Liver (tissue), 10 donors: ENCODE measurements at places on chromosomes 5 and 9. TPM values are rescaled to one million over a fixed set of nuclear protein-coding genes. Genes with fewer than 3 reads are reported as not detected.

SPATA31D1 gene
- not detected for total RNA-seq

GCNT1 gene
- 4.3 TPM for total RNA-seq

PKD2L2 gene
- total RNA-seq, result 0.08 TPM

SPINK6 gene
- not detected for total RNA-seq

TIFAB gene
- total RNA-seq, result not detected

OBP2B gene
- total RNA-seq, result not detected

SMIM33 gene
- not detected for total RNA-seq

TMEFF1 gene
- total RNA-seq, result not detected

OR13C8 gene
- not detected for total RNA-seq

PSD2 gene
- not detected for total RNA-seq

IL3 gene
- not detected for total RNA-seq

OTULINL gene
- total RNA-seq, result 2.3 TPM

KIF4B gene
- total RNA-seq, result 0.17 TPM

TLE1 gene
- 45.4 TPM for total RNA-seq

PCDHGA4 gene
- total RNA-seq, result 0.92 TPM

IFNB1 gene
- not detected for total RNA-seq

TCF7 gene
- 1.8 TPM for total RNA-seq

DENND4C gene
- total RNA-seq, result 20.5 TPM

LVRN gene
- total RNA-seq, result 0.17 TPM

CEL gene
- 0.25 TPM for total RNA-seq

TAF11L8 gene
- total RNA-seq, result not detected

MEGF10 gene
- 0.33 TPM for total RNA-seq

CCNO gene
- not detected for total RNA-seq

LCN10 gene
- 0.08 TPM for total RNA-seq

ANKRD18B gene
- total RNA-seq, result 1.9 TPM

TAS2R1 gene
- not detected for total RNA-seq

CHSY3 gene
- 2.3 TPM for total RNA-seq

DEPDC1B gene
- 0.17 TPM for total RNA-seq

TUSC1 gene
- total RNA-seq, result 5.3 TPM

ACOT12 gene
- 16.9 TPM for total RNA-seq

IFNA6 gene
- not detected for total RNA-seq

CDKN2B gene
- 1.3 TPM for total RNA-seq
